ENCODE measurements at places on chromosomes 13 and 19.

- no peak for DNase-seq
Observed at GRCh38 chr13:84658491-84659358, 776.5 kb upstream of the SLITRK1 start.

GRCh38 chr19:38204096-38204495 lies 19.9 kb downstream of the DPF1 start:
- DNase-seq, result no peak

DNA sequence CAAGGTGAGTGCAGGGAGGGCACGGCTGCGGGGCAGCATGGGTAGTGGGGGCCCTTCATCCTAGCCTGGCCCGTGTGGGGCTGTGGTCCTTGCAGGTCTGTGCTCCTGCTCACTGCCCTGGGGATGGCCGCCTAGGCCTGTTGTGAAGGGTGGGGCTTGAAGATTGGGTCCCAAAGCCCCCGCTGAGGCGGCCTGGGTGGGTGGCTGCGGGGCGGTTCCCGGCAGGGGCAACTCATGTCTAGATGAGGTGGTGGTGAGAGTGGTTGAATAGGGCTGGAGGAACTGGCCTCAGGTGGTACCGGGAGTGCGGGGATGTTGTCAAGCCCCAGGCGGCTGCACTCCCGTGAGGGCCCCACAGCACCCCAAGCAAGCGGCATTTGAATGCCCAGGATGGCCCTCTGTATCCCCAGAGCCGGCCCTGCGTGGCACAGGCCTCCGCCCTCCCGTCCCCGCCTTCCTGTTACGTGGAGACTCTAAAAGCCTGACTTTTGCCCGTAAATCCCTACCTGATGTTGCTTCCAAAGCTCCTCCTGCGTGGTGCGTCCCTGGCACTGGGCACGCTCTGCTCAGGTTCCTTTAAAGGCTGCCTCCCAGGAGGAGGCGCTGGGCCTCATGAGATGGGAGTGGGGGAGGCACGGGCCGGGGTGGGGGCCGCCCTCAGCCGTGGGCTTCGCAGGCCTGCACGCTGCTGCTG lies 15.0 kb downstream of the SPPL2B start:
- no peak for DNase-seq

GRCh38 chr19:7731615-7732014 lies 295 bp downstream of the CLEC4G start:
- DNase-seq, result no peak

GRCh38 chr13:61387694-61388093 lies 28.0 kb downstream of the PCDH20 start:
- DNase-seq, result no peak

DNA sequence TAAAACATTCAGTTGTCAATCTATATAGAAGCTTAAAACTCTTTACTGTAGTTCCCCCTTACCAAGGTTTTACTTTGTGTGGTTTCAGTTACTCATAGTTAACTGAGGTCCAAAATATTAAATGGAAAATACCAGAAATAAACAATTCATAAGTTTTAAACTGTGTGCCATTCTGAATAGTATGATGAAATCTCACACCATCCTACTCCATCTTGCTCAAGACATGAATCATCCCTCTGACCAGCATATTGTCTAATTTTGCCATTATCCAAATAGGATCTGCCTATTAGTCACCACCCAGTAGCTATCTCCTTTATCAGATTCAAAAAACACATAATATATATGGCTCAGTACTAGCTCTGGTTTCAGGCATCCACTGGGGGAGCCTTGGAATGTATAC lies 22.4 kb downstream of the ZNF571 start:
- DNase-seq, result no peak

DNA sequence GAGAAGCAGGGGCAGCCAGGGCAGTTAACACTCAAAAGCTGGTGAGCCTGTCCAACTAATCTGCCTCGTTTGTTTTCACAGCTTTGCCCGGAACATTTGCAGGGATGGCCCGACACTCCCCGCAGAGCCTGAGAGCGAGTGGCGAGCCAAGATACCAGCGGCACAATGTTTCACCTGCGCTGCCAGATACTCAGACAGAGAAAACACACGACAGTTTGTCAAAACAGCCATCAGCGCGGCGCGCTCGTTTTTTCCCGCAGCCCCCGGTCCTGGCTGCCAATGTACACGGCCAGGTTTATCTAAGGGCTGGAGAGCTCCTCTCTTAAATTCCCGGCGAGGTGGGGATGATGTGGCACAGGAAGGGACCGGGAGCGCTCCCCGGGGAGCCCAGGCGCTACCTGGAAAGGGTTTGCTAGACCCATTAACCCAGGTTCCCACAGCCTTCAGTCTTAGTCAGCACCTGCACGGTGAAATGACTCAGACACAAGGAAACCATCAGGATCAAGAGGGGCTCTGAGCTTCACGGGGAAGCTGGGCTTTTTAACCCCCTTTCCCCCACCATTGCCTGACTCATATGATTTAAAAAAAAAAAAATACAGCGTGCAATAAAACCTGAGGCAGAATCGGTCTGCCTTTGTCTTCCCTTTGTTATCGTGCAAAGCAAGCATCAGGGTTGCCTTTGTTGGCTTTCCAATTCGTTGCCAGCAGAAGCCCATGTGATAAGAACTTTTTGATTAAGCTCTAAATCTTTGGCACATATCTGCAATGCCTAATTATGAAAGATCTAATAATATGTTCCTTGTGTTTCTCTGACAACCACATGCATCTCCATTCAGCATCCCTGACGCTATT lies 186.2 kb downstream of the EFNB2 start:
- no peak for DNase-seq

- DNase-seq, result no peak
Observed at GRCh38 chr13:61128850-61129645, 286.6 kb downstream of the PCDH20 start.

GRCh38 chr13:40317980-40318327 lies 348.5 kb downstream of the FOXO1 start:
- no peak for DNase-seq

DNA sequence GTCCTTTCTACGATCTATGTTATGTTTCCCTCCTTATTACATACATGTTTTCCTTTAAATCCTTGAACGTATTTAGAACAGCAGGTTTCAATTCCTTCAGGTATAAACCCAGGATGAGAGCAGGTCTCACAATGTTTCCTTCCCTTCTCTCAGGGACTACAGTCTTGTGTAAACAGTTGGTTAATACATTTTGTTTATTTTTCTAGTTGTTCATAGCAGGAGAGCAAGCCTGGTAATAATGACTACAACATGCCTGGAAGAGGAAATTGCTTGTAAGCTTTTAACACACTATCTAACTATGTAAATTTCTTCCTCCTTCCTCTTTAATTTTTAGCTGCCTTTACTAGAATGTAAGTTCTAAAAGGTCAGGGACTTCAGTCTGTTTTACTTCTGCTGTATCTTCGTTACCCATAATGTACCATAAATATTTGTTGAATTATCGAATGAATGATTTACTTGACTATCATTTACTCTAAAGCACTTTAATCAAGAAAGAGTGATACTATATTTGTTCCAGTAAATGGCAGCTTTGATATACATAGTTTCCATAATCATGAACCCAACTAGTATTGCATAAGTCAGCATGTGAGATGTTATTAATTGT lies 28.9 kb upstream of the TNFRSF19 start:
- DNase-seq, result no peak
